Activated CD4-positive, alpha-beta T cell treated with anti-CD3 and anti-CD28 coated beads for 4 hours (primary cell): ENCODE measurements at places on chromosomes 5 and 9.

DNA sequence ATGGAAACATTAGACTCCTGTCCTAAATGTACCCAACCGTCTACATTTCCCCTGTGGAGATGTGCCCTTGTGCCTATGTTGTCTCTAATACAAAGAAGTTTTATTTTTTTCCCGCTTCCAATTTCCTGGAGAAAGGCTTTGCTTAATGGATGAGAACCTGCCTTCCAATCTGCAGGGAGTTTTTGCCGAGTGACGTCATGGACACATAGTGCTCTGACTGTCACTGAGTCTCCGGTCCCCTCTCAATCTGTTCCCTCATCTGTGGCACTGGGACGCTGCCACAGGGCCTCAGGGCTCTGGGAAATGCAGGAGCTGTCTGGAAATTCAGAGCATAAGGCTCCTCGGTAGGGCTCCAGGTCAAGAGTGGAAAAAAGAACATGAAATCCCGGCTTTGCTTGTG lies 144.8 kb downstream of the PDZD2 start:
- DNase-seq = no peak

GRCh38 chr5:149338364-149338763 lies 6.9 kb upstream of the GRPEL2 start:
- DNase-seq = no peak

- DNase-seq = peak; percentile 62
Observed at GRCh38 chr9:127199001-127199791, 65.4 kb upstream of the GARNL3 start.

GRCh38 chr5:181204113-181204825 lies 727 bp downstream of the TRIM7 start:
- DNase-seq = no peak

DNA sequence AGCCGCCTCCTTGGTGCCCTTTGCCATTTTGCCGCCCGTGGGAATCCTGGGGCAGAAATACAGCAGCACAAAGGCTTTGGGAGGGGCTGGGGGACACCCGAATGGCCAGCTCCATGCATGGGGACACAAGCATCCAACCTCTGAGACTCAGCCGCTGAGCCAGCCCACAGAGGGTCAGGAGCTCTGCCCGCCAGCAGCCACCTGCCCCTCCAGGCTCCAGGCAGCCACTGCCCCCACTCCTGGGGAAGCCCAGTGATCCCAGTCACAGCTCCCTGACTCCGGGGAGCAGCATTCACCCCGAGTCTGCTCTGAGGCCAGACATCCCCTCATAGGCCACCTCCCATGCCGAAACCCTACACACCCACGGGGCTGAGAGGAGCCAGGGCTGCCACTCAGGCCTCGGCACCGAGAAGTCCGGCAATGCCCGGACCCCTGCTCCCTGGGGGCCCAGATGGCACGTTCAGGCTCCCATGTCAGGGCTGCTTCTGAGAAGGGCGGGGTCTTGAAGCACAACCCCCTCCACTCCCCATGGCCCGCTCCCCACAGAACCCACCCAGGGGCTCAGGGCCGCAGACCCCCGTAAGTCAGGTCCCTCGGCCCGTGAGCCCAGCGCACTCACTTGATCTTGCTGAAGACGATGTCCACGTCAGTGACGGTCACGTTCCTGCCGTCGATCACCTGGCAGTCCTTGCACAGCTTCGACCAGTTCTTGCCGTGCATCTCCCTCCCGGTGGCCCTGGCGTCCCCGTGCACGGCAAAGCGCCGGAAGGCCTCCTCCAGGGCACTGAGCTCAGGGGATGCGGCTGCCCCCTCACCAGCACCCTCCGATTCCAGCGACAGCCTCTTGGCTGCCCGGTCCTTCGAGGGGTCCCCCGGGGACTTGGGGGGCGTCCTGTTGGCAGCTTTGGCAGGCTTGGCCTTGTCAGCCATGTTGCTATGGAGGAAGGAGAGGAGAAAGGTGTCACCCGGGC lies 15.7 kb downstream of the TPPP start:
- DNase-seq = no peak
